Breast epithelium (tissue), 4 donors: ENCODE measurements at places on chromosomes 5 and 9.

GRCh38 chr5:177113566-177114424, 19.8 kb upstream of the NSD1 start:
- no peaks in the 10 kb centered on the region for H3K4me1 ChIP-seq
- H3K36me3 ChIP-seq: no peaks in the 10 kb centered on the region
- DNase-seq: peak; percentile 53
- no peak overlapping the region for H3K4me3 ChIP-seq

DNA sequence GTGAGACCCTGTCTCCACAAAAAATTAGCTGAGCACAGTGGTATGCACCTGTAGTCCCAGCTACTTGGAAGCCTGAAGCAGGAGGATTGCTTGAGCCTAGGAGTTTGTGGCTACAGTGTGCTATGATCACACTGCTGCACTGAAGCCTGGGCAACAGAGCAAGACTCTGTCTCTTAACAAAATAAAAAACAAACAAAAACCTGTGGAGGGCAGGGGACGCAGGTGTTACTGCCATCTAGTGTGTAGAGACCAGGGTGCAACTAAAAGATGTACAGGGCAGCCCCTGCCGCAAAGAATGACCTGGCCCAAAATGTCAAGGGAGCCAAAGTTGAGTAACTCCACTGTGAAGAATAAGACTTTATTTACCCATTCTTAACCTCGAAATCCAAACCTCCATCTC, 27.1 kb downstream of the ASPN start:
- DNase-seq: no peak
- H3K4me3 ChIP-seq: no peak overlapping the region
- H3K4me1 ChIP-seq: no peaks in the 10 kb centered on the region

GRCh38 chr5:54769072-54769471, 216.3 kb downstream of the ESM1 start:
- H3K36me3 ChIP-seq: no peaks in the 10 kb centered on the region
- H3K27me3 ChIP-seq: no peaks in the 10 kb centered on the region
- no peak overlapping the region for H3K4me3 ChIP-seq
- no peak overlapping the region for H3K27ac ChIP-seq
- no peak for DNase-seq

GRCh38 chr5:69284203-69284602, 48.4 kb downstream of the CCDC125 start:
- no peak overlapping the region for H3K27ac ChIP-seq
- no peak overlapping the region for H3K4me3 ChIP-seq
- H3K36me3 ChIP-seq: no peaks in the 10 kb centered on the region
- no peak for DNase-seq

DNA sequence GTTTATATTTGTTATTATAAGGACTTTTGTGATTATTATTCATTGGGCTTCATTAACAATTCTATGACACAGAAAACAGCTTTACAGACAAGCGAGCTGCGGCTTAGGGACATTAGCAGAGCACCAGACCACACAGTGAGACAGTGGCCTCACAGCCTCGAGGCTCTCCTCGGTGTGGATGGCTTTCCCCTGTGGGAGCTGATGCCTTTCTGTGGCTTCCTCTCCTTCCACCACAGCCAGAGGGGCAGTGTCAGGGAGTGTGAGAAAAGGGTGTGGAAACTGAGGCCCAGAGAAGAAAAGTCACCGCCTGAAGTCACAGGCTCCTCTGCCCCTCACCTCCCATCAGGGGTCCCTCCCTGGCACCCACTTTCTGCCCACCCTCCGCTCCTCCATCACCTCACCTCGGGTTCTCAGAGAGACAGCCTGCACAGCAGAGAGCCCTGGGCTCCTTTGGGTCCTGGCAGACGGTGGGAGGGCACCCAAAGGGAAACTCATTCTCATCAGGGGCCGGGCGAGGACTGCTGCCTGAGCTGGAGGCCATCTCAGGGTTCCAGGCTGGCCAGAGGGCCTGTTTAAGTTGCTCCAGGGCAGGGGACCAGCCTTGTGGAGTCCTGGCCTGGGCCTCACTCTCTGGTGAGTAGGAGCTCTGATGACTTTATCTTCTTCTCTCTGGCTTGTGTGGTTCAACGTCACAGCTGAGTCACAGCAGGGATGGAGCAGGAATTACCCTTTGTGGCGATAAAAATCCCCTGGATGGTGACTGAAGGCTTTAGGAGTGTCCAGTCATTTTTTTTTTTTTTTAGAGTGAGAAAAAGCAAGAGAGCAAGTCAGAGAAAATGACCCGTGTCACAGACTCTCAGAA, 830 bp downstream of the TRAF1 start:
- H3K4me3 ChIP-seq: peak overlapping the region; percentile 13
- H3K27ac ChIP-seq: peak overlapping the region; percentile 69
- H3K4me1 ChIP-seq: no peaks in the 10 kb centered on the region
- DNase-seq: no peak
- H3K27me3 ChIP-seq: no peaks in the 10 kb centered on the region

DNA sequence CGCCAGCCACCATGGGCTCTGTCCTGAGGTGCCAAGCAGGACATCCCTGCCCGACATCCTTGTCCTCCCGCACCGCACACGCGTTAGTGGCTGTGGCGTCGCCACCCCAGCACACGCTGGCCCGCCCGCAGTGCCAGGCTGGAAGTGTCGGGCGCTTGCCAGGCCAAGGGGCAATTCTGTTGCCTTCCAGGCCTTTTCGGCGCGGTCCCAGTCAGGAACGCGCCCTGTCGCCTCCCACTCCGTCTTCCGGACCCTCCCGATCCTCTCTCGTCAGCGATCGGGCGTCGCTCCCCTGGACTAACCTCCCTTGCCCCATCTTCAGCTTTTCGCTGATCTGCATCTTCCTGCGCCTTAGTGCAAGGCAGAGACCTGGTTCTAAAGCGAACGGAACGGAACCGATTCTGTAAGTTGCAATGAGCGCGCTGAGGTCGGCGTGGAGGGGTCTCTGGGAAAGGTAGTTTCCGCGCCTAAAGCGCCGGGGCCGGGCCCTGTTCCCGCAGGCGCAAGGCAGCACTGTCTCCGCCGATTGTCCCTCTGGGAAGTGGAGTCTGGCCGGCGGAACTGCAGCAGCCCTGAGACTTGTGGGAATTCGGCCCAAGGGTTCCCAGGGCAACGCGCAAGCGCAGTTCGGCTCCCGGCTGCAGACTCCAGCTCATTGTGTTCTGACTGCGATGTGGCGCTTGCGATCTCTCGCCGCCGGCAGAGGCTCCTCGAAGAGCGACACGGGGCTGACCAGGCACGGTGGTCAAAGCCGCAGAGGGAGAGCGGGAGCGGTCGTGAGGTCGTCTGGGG, at the start of gene ZNF454:
TSS of gene ZNF454 (plus strand) at position 630 of the 792 bp plus-strand sequence. CDS start 1,594 bp downstream, outside the sequence.
- peak within 1 kb of the TSS; percentile 58 for H3K4me3 ChIP-seq
- H3K36me3 ChIP-seq: no peaks in the 10 kb centered on the region
- peak; percentile 81 for DNase-seq
- peak within 1 kb of the TSS; percentile 71 for H3K27ac ChIP-seq

- H3K4me3 ChIP-seq: peak overlapping the region; percentile 38
- no peaks in the 10 kb centered on the region for H3K36me3 ChIP-seq
- no peaks in the 10 kb centered on the region for H3K4me1 ChIP-seq
- DNase-seq: no peak
- H3K27me3 ChIP-seq: no peaks in the 10 kb centered on the region
- H3K27ac ChIP-seq: no peak overlapping the region
Measured at GRCh38 chr9:131227112-131227958, 49.0 kb downstream of the FAM78A start.
